Stimulated activated CD8-positive, alpha-beta memory T cell treated with anti-CD3 and anti-CD28 coated beads, Interleukin-4, amount 100 ng/mL, for 1 hour (primary cell): ENCODE measurements at places on chromosomes 4 and X.

DNA sequence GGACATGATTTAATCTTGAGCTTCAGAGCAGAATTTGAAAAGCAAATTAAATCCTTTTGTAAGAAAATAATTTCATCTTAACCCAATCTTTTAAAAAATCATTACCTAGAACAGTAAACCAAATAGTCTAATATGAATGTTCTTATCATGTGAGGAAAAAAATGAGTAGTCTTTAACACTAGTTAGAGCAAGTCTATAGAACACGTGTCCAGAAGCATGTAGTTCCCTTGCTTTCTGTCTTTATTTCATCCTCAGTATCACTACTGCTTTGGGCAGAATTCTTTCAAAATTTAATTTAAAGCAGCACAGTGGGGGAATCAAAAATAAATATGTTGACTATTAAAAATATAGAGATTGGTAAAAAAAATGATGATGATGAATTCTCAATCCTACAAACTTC is 2.1 kb downstream of the RBM47 start:
- no peak for DNase-seq

GRCh38 chr4:76105652-76106051 is 31.1 kb downstream of the ART3 start:
- DNase-seq, result no peak

DNA sequence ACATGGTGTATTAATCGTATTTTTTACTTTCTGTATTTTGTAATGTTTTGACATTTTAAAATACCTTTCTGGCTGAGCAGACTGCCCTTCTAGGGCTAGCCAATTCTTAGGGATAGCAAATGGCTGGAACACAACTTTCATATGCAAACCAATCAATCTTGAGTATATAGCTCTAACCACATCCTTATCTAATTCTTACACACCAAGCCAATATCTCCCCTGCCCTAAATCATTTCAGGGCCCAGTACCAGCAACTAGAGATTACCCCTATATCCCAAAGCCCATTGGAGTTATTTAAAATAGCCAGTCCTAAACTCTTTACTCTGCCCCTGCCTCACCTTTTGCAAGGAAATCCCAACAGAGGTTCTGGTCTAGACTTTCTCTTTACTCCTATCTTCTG is 58.3 kb downstream of the INTS12 start:
- no peak for DNase-seq

GRCh38 chr4:39714166-39714565 is 16.2 kb downstream of the UBE2K start:
- DNase-seq, result no peak

- DNase-seq, result no peak
Measured at GRCh38 chr4:24089851-24090534, 200.1 kb upstream of the PPARGC1A start.

GRCh38 chr4:172945611-172946010 is 223.0 kb upstream of the GALNT7 start:
- no peak for DNase-seq

GRCh38 chr4:184636144-184636543 is 13.1 kb downstream of the CASP3 start:
- DNase-seq, result no peak

GRCh38 chr4:8169763-8170162 is 11.2 kb upstream of the ABLIM2 start:
- DNase-seq, result no peak

GRCh38 chrX:49258749-49259124 is 5.8 kb downstream of the FOXP3 start:
- no peak for DNase-seq

- no peak for DNase-seq
Measured at GRCh38 chr4:108813261-108813660, 50.4 kb upstream of the ETNPPL start.

GRCh38 chr4:41258783-41259182 is 2.1 kb downstream of the UCHL1 start:
- DNase-seq, result no peak

GRCh38 chrX:38082309-38082708 is 76.0 kb downstream of the SYTL5 start:
- DNase-seq, result no peak

GRCh38 chr4:9691238-9692065 is 90.0 kb upstream of the DRD5 start:
- peak; percentile 75 for DNase-seq

DNA sequence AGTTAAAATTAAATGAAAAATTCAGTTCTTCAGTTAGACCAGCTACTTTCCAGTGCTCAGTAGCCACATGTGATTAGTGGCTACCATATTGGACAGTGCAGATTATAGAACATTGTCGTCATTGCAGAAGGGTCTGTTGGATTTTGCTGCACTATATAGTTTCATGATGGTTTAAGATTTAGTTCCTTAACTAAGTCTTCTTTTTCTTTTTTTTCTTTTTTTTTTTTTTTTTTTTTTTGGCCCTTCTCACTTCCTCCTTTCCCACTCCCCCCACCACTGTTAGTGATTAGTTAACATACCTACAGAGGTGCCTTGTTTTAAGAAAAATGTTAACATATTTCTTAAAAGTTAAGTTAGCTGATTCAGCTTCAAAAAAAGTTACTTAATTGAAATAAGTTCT is 9.0 kb downstream of the RAB9A start:
- no peak for DNase-seq

DNA sequence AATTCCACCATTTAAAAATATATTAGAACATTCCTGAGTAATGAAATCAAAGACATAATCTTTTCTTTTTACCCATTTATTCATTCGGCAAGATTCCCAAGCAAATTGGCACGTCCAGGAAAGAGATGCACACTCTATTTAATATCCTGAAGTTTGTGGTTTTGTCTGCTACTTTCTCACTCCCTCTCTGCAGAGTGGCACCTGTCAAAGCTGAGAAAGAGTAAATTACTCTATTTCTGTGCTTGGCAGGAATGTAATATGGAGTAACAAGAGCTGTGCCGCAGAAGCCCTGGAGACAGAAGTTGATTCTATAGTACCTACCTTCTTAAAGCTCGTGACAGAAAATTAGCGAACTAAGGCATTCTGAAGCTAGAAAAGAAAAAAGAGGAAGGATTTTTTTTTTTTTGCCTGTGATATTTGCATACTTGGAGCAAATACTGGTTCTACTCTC is 5.5 kb downstream of the GSTCD start:
- no peak for DNase-seq

DNA sequence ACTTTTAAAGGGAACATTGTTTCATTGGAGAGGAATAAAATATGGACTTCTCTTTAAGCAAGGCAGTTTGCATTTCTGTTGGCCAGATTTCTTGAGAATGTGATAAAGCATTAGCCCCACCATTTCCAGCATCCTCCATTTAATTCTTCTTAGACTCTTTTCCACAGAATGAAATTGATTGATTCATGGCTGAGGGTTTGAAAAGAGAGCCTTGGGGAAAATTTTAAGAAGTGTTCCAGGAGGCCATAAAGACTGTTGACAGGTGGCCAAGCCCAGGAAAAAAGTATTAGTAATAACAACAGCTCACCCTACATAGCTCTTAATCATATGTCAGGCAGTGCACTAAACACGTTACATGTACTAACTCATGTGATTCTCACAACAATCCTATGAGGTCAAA is 53.4 kb downstream of the SHROOM3 start:
- DNase-seq, result no peak

DNA sequence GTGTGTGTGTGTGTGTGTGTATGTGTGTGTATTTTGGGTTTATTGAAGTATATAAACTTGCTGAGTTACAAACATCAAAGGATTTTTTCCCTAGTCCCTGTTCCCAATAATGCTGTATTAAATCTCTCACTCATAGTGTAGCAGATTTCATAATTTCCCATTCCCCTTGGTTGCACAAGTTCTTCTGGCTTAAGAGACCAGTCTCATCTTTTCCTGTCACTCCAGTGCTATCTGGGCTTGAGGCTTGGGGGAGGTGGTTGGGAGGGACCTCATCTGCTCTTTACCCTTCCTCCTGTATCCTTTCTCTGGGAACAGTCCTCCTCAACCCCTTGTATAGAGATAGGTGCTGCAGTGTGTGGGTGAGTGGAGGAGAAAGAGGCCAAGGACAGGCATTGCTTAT is 285.4 kb upstream of the BOD1L1 start:
- DNase-seq, result no peak

DNA sequence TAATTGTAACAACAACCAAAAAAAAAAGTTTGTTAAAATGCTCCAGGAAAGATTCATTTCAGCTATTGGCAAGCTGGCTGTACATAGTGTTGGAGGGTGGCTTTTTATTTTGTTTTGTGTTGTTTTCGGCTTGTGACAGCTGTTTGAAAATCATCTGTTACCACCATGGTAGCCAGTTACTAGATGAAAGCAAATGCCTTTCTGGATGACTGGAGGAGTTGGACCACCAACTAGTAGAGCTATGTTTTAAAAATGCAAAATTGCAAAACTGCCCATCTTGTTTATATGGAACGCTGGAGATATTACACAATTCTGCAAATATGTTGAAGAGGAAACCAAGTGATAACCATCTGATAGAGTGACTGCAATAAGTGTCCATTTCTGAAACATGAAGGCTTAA is 53.2 kb upstream of the TNIP3 start:
- DNase-seq, result no peak

- no peak for DNase-seq
Measured at GRCh38 chrX:18698737-18699650, 8.5 kb upstream of the PPEF1 start.

DNA sequence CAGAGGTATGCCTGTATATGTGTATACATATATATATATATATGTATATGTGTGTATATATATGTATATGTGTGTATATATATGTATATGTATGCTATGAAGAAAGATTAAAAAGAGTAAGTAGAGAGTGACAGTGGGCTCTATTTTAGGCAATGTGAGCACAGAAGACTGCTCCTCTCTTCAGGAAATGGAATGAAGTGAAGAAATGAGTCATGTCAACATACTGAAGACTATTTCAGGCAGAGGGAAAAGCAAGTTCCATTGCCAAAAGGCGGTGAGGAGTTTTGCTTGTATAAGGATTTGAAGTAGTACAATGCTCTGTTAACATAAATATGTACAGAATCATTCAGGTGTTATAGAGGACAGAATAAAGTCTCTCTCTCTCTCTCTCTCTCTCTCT is 773.2 kb upstream of the FTHL17 start:
- no peak for DNase-seq

GRCh38 chr4:48093991-48094416 is 40.0 kb downstream of the TXK start:
- no peak for DNase-seq

DNA sequence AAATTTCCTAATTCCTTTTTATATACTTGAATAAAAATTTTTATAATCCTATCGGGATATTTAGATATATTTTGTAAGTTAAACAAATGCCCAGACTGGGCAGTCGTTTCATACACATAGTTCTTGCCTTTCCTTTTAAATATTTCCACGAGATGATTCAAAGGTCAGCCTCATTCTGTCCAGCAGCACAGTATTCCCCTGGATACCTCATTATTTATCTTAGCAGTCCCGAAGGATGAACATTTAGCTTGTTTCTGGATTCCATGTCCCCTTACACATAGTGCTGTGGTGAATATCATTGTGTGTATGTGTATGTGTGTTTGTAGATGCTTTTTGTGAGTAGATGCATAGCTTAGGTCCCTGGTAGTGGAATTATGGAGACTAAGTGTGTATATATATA is 38.3 kb downstream of the RAPGEF2 start:
- DNase-seq, result no peak

- no peak for DNase-seq
Measured at GRCh38 chr4:155667568-155668511, 1.2 kb downstream of the GUCY1A1 start.

GRCh38 chr4:57490520-57491255 is 380.5 kb upstream of the IGFBP7 start:
- DNase-seq, result no peak

- no peak for DNase-seq
Measured at GRCh38 chr4:22389240-22389870, 126.5 kb downstream of the ADGRA3 start.

GRCh38 chr4:147909225-147909624 is 177.3 kb downstream of the ARHGAP10 start:
- DNase-seq, result no peak

GRCh38 chr4:108852691-108853090 is 89.8 kb upstream of the ETNPPL start:
- DNase-seq, result no peak

DNA sequence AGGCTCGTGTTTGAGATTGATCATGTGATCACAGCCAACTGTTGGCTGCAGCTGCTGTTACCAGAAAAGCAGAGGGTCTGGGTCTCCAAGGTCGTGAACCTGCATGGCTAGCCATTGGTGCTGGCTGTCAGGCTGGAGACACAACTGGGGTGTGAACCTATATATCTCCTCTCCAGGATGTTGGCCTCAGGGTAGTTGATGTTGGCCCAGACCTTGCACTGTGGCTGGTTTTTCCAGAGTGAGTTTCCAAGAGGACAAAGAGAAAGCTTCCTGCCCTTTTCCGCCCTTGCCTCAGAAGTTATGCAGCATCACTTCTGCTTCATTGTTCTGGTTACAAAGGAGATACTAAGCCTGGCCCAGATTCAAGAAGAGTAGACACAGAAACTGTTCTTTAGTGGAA is 607.8 kb upstream of the HS3ST1 start:
- no peak for DNase-seq

DNA sequence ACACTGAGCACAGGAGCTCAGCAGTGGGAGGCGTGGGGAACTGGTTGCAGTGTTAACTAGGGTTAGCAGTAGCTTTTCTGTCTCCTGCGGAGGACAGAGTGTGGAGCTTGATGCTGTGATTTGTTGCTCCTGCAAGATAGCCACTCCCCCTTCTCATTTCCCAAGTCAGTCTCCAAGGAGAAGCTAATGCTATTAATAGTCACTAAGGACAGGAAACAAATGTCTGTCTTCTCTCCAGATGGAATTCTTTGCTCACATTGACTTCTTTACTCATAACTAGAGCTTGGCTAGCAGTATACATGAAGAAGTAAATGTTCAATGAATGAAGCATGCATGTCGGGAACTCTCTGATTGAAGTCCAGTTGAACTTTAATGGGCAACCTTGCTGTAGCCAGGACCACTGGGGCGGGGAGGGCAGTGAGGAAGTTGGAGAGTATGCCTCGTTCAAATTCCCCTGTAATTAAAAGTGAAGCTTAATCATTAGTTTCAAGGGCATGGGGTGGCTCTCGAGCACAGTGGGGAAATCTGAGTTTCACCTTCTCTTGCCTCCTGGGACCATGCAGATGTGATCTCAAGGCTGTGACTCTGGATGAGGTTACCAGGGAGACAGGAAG is 156.6 kb upstream of the SCML1 start:
- no peak for DNase-seq

DNA sequence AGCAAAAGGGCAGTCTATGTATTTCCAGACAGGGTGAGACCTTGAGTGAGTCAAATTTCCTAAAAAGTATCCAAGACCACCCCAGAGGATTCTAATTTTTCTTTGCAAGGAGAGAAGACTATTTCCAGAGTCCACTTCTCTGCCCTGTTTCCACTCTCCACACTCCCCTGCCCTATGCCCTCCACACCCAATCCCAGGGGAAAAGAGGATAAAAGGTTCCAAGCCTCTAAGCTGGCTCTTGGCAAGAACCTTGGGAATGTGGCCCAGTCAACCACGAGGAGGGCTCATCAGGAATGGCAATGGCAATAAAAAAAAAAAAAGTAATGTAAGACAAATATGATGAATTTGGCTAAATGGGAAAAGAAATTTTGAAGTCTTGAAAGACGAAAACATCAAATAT is 65.9 kb downstream of the SRPX start:
- DNase-seq, result no peak
